Suppressor macrophage treated with lipopolysaccharide for 1 hour (primary cell): ENCODE measurements at places on chromosomes 1 and 21.

DNA sequence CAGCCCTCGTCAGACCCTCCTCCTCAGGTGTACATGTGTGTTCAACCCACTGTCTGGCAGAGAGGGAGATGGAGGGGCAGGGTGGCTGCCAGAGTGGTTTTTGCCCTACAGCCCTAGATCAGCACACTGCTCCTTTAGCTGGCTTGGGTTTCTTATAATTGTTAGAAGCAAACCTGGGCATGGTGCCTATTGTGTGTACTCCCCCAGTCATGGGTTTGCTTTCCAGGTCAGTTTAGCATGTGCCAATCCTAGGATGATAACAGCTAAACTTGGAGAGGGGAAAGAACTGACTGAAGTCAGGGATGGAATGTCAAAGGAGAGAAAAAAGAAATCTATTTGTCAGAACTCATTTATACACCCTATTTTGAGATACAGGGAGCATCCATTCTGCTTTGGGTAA lies 63.3 kb downstream of the UCK2 start:
- no peak for DNase-seq

DNA sequence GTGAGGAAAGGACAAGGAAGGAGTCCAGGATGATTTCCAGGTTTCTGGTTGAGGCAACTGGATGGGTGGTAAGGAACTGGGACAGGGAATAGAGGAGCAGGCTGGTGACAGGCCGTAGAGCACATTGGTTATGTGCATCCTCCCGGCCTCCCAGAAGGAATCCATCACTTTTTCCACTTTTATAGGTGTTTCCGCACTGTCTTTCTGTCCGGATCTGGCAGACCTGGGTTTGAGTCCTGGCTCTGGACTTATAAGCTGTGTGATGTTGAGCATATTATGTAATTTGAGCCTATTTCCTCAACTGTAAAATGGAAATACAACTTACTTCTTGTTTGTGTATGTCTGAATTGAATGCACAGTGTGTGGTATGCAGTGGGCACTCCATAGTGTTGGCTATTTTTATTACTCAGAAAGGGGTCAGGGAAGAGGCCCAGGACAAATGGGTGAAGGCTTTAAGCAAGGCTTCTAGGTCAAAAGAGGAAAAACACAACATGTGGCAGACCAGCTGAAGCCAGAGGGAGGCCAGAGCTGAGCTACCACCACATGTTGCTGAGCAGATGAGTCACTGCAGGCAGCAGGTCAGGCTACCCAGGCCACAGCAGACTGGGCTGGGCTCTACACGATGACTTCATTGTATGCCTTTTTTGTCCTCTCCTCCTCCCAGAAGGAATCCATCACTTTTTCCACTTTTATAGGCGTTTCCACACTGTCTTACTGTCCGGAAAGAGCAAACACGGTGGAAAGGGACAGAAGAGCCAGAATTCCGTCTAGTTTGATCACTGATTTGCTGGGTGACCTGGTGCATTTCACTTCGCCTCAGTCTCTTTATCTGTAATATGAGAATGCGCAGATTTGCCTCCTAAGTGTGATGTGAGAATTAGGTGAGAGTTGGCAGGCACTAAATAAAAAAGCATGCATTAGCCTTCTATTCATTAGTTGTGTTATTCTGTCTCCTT lies 791 bp upstream of the MAST2 start:
- peak; percentile 95 for DNase-seq

DNA sequence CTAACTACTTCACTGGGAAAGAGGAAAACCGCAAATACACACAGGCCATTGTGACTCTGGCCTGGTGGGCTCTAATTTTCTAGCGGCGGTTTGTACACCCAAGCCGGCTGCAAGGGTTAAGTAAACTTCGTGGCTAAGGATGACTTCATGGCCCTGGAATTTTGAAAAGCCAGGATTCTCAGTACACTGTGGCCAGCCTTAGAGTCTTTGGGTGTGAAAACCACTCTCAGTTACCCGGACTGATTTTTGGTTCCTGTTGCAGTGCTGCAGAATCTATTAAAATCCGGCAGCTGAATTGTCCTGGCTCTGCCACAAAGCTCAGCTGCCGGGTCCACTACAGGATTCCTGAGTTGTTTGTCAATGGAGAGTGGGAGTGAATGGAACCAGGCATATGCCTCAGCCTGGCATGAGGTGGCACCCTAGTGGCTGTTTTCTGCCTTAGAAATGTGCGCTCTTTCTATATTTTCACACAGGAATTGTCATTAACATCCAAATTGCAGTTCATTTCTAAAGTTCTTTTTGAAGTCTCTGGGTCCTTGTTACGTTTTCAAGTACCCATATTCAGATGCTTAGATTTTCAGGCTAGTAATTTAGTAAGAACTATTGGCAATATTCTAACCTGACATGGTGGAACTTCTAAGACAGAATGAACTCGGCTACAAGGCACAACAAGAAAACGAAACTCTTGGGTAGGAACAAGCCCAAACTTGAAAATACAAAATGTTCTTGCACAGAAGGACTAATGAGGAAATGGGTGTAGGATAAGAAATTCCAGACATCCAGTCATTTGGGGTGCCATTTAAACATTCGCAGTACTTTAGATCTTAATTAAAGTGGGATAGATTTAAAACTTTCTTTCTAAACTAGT lies 255.9 kb downstream of the NFIA start:
- peak; percentile 45 for DNase-seq

DNA sequence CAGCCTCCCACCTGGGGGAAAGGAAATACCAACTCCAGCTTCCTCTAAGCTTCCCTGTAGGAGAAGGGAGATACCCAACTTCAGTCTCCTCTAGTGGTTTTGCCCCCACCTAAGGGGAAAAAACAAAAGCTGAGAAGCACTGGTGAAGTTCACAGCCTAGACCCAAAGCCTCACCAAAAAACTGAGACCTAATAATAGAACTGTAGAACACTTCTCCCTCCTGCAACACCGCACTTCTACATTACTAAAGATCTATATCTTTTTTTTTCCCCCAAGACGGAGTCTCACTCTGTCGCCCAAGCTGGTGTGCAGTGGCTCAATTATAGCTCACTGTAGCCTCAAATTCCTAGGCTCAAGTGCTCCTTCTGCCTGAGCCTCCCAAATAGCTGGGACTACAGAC lies 43.2 kb downstream of the SLC2A1 start:
- DNase-seq = no peak

GRCh38 chr1:33684396-33685179 lies 179.3 kb upstream of the HMGB4 start:
- no peak for DNase-seq

- no peak for DNase-seq
Measured at GRCh38 chr1:40753142-40753882, 30.3 kb upstream of the KCNQ4 start.

GRCh38 chr1:200128944-200129879 lies 101.7 kb downstream of the NR5A2 start:
- DNase-seq = peak; percentile 34

GRCh38 chr1:29186252-29186651 lies 4.6 kb upstream of the SRSF4 start:
- no peak for DNase-seq

DNA sequence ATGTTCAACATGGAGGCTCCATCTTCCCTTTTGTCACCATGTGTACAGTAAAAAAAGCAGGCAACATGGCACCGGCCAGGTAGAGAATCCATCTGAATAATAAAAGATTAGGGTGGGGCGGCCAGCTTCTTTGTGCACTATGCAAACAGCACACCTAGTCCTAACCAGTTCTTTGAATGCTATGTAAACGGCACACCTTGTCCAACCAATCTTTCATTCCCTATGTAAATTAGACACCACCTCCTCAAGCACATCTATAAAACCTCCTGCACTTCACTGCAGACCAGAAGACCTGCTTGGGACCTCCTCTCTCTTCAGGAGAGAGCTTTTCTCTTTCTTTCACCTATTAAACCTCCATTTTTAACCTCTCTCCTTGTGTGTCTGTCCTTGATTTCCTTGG lies 28.2 kb downstream of the TFB2M start:
- DNase-seq = no peak

GRCh38 chr1:39387452-39387851 lies 104.0 kb upstream of the BMP8A start:
- no peak for DNase-seq

DNA sequence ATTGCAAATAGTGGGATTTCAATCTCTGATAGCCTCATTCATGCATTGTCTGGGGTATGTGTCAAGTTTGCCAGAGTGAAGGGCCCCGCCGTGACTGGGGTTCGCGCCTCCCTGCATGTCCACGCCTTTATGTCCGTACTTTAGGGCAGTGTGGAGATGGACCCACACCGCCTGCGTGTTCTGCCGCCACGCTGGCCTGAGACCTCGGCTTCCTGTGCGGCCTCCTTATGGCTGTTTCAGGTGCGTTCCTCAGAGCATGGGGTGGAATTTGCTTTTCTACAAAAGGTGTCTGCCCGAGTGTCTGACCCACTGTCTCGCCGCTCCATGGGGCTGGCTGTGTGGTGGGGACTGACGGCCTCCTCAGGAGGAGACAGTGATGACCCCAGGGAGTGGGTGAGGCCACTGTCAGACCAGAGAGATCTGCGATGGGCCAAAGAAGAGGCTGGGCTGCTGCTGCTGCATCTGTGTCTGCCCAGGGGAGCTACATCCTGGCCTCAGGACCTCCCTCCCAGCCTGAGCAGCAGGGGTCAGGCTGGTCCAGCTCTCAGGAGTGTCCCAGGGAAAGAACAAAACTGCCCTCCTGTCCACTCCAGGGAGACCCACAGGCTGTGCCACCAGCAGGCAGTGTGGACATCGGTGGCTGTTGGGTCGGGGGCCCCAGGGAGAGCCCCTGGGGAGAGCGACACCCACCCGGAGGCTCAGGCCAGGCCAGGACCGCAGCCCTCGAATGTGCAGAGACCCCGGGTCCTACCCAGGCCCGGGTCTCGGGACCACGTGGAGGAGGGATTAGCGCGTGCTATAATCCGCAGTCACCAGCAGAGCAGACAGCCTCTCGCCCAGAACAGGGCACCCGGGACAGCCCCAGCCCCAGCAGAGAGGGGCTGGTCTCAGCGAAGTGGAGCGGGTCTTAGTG lies 9.8 kb upstream of the SLC19A1 start:
- no peak for DNase-seq

DNA sequence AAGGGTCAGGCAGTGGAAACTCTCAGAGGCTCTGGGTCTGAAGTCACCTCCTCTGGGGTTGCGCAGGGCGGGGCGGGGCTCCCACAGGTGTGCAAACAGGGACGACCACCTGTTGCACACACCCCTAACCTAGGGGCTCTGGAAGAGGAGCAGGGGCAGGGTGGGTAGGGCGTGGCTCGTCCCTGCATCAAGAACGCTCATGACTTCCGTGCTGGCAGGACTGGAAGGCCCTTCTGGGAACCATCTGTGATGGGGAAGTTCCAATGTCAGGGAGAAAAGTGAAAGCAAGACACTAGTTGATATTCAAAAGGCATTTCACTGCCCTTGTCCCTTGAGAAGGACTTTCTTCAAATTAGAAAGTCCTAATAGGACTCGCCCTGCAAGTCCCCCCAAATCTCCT lies 22.1 kb upstream of the CLSTN1 start:
- peak; percentile 61 for DNase-seq

GRCh38 chr1:179984942-179985341 lies 30.3 kb downstream of the CEP350 start:
- no peak for DNase-seq

GRCh38 chr1:82110366-82111254 lies 309.9 kb downstream of the ADGRL2 start:
- DNase-seq = no peak

DNA sequence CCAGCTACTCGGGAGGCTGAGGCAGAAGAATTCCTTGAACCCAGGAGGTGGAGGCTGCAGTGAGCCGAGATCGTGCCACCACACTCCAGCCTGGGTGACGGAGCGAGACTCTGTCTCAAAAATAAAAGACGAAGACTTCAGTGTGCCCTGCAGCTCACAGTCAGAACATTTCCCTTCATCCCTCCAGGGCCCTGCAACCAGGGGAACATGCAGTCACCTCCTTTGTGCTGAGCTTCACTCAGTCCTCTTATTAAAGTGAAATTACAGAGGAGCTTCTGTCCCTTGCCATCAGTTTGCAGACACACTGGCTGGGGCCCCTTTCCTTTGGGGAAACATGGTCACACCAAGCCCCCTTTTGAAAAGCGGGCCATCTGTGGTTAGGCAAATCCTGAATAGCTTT lies 24.2 kb downstream of the FHAD1 start:
- no peak for DNase-seq

- peak; percentile 44 for DNase-seq
Measured at GRCh38 chr1:1117469-1117831, 1.6 kb upstream of the C1orf159 start.

- DNase-seq = no peak
Measured at GRCh38 chr1:169726851-169727250, 7.0 kb downstream of the SELE start.

DNA sequence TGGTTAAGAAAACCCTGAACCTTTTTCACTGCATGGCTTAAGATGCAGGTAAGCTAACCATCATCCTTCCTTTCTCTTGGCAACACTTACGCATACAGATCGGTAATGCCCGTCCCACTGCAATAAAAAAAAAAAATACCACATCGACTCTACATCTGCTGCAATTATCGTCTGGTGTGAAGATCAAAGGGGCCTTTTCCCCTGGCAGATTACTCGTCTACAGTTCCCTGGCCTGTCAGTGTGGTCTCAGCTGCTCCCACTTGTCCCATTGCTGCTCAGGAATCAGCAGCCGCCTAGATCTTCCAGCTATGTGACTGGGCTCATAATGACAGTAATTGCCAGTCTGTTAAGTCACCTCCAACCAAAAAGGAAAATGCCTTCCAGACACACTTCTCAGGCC lies 133.1 kb downstream of the SETD4 start:
- no peak for DNase-seq

GRCh38 chr1:232557502-232558191 lies 72.3 kb downstream of the SIPA1L2 start:
- DNase-seq = no peak

DNA sequence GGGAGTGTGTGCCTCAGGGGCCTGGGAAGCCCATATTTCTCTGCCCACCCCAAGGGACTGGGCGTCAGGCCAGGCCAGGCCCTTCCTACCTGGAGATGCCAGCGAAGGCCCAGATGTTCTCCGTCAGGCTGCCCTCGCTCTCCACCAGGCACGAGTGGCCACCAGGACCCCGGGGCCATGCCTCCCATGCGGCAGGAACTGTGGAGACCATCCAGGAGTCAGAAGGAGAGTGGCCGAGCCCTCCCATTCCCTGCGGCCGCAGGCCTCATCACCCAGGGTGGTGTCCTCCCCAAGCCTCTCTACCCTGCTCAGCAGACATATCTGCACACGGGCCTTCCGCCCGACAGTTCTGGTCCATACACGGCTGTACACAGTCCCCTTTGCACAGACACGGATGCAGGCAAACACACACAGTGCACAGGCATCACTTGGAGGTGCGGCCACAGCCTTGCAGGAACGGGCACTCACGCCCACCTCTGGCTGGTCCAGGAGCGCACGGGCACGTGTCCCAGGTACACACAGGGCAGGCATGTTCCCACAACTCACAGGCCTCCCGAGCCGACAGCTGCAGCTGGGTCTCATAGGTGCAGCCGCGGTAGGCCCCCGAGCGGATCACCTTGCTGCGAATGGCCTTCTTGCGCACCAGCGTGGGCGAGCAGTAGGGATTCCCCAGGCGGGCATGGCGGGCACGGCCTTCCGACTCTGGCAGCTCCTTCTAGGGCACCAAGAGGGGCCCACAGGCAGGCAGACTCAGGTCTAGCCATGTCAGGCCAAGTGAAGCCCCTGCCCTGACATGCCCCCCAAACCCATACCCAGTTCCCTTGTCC lies 5.9 kb upstream of the KIF17 start:
- DNase-seq = no peak
